Activated naive CD4-positive, alpha-beta T cell treated with anti-CD3 and anti-CD28 coated beads, Interleukin-2, amount 10 ng/mL, durations not matched to agents 7 days and 5 days (primary cell): ENCODE measurements at places on chromosomes 1 and 21.
A peak's percentile ranks its signal among the peaks of the same experiment; 100 is the strongest.

DNA sequence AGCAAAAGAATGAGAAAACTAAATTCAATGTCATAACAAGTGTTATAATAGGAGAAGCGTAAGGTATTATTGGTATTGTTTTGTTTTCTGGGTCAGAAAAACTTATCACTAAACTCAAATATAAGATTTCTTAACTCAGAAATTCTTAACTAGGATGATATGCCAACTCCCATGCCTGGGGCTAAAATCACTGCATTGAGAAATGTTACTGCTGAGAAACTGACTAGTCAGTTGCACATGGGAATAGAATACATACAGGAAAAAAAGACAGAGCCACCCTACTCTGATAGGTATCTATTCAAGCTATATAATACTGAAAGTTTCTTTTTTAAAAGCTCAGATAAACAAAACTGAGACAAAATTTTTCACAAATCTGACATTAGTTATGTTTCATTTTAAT lies 56.3 kb downstream of the PRPF38A start:
- H3K27ac ChIP-seq, result no peak overlapping the region
- no peaks in the 10 kb centered on the region for H3K4me1 ChIP-seq
- H3K27me3 ChIP-seq, result no peaks in the 10 kb centered on the region
- H3K36me3 ChIP-seq, result peaks cover 35% of the 10 kb centered on the region
- DNase-seq, result no peak

DNA sequence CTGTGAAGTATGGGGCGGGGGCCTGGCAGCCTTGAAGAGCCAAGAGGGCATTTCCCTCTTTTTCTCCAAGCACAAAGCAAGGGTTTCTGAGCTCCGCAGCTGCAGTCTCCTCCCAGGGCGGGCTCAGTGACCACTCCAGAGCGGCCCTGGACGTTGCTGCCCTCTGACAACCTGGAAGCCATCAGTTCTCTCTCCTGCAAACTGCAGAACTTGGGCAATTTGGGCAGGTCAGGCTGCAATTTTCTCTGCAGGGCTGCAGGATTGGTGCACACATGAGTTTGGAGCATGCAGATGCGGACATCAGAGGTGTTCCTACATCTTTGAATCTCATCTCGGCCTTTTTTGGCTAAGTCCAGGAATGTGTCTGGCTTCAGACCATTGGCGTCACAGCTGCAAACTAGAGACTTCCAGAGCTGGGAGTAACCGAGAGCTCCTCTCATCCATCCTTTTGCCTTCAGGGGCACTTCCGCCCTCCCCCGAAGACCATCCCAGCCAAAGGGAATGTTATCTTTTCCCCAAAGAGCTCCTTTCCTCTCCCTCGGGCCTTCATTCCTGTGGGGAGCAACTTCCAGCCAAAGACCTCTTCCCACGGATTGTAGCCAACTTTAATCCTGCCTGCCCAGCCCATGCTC lies 139.6 kb upstream of the WNT4 start:
- peak; percentile 14 for DNase-seq
- H3K27me3 ChIP-seq, result peaks cover 42% of the 10 kb centered on the region
- H3K4me3 ChIP-seq, result no peak overlapping the region
- no peaks in the 10 kb centered on the region for H3K4me1 ChIP-seq
- H3K36me3 ChIP-seq, result no peaks in the 10 kb centered on the region

- H3K27ac ChIP-seq, result no peak overlapping the region
- H3K4me3 ChIP-seq, result no peak overlapping the region
- no peaks in the 10 kb centered on the region for H3K36me3 ChIP-seq
- H3K27me3 ChIP-seq, result peaks cover 27% of the 10 kb centered on the region
- no peak for DNase-seq
- H3K4me1 ChIP-seq, result no peaks in the 10 kb centered on the region
Measured at GRCh38 chr1:115082949-115083348, 6.4 kb downstream of the TSPAN2 start.

DNA sequence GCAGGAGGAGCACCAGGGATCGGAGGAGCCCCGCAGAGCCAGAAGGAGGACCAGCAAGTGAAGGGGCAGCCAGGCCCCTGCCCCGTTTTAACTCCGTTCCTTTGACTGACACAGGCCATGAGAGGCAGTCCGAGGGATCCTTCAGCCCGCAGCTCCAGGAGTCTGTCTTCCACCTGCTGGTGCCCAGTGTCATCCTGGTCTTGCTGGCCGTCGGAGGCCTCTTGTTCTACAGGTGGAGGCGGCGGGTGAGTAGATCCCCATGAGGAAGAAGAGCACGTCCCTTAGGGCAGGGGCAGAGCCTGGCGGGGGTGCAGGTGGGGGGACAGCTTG lies 13.3 kb downstream of the CSF1 start:
- H3K4me1 ChIP-seq, result no peaks in the 10 kb centered on the region
- no peak overlapping the region for H3K27ac ChIP-seq
- no peak for DNase-seq
- H3K36me3 ChIP-seq, result peaks cover 57% of the 10 kb centered on the region
- no peaks in the 10 kb centered on the region for H3K27me3 ChIP-seq
- no peak overlapping the region for H3K4me3 ChIP-seq

DNA sequence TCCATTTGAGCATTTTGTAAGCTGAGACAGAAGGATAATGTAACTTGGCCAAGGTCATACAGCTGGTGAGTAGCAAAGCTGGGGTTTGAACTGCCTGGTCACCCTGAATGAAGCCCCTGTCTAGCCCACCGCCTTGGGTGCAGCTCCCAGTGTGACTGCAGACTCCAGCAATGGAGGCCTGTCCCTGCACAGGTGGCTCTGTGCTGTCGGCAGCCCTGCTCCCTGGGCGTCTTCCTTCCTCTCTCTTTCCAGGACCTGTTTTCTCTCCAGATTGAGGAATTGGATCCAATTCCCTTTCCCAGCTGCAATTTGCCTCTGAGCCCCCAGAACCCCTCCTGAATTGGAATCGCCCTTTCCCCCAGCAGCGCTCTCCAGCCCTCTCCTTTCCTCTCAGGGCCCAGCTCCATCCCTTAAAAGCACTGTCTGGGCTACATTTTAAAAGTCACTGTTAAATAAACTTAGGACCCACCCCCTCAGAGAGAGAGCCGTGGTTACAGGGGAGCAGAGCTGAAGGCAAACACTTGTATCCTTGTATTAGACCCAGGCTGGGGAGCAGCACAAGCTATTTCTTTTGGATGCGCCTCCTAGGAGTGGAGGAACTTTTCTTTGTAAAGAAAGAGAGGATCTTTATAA lies 161.4 kb upstream of the LMO4 start:
- peaks cover 10% of the 10 kb centered on the region for H3K27me3 ChIP-seq
- no peak overlapping the region for H3K4me3 ChIP-seq
- no peak for DNase-seq
- no peaks in the 10 kb centered on the region for H3K4me1 ChIP-seq
- H3K27ac ChIP-seq, result no peak overlapping the region
- H3K36me3 ChIP-seq, result no peaks in the 10 kb centered on the region

DNA sequence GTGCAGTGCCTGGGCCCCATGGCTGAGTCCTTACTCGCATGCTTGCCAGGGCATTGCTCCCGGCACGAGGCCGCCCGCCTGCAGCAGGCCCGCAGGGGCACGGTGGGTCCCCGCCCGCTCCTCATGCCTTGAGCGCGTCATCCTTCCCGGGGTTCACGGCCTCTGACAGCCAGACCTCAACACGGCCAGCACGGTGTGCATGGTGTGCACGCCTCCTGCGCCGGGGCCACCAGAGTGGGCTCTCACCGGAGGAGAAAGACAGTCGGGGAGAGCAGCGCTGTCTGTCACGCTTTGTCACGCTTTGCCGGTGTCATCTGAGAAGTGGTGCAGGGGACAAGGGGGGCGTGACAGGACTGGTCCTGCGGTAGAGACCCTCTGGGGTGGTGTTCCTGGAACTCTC lies 11.9 kb upstream of the COL18A1 start:
- H3K27ac ChIP-seq, result no peak overlapping the region
- no peaks in the 10 kb centered on the region for H3K36me3 ChIP-seq
- no peak overlapping the region for H3K4me3 ChIP-seq
- DNase-seq, result no peak
- H3K27me3 ChIP-seq, result peaks cover 29% of the 10 kb centered on the region
- H3K4me1 ChIP-seq, result no peaks in the 10 kb centered on the region

DNA sequence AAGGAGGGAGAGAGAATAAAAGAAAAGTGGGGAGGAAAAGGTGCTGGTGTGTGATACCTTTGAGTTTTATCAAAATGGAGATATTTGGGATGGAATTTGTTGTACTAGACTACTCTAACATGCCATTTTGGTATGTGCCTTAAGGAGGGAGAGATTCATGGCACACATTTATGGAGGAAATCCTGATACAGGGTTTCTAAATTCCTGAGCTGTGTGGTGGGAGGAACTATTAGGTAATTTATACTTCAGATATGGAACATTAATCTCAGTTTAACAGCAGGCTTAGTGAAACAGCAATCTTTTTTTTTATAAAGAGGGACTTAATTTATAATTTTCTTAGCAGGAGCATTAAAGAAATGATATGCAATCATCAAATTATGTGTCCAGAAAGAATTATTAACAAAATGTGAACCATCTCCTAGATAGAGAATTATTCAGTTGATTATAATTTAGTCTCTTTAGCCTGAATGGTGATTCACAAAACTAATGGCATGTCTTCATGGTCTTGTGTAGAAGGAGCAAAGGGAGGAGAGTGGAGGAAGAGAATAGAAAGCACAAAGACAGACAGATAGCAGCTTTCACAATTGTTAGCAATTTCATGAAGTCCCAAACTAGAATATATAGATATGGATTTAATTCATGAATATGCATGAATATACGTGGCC lies 301.6 kb downstream of the HLX start:
- H3K27me3 ChIP-seq, result no peaks in the 10 kb centered on the region
- H3K4me1 ChIP-seq, result no peaks in the 10 kb centered on the region
- no peaks in the 10 kb centered on the region for H3K36me3 ChIP-seq
- H3K27ac ChIP-seq, result no peak overlapping the region
- no peak overlapping the region for H3K4me3 ChIP-seq
- DNase-seq, result no peak

DNA sequence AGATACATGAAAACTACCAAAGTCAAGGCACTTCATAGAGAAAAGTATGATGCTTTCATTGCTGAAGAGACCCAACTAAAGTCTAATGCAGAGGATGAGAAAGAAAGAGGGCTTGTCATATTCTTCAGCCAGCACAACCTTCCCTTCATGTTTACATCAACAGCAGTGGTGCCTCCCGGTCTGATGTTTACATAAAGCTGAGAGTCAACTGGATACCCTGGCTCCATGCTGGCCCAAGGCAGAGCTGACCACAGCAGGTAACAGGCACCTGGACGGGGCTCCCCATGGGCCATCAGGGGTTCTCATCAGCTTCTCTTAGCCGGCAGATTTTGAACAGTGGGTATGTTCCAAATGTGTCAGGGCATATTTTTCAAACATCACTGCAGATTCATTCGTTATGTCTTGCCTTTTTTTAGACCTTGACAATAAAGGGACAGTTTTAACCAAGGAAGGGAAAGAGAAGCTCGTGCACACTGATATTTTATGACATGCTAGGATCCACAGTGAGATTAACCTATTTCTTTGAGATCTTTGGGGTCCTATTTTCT lies 117.1 kb downstream of the NRIP1 start:
- H3K4me3 ChIP-seq, result no peak overlapping the region
- no peak for DNase-seq
- H3K36me3 ChIP-seq, result no peaks in the 10 kb centered on the region
- no peaks in the 10 kb centered on the region for H3K4me1 ChIP-seq
- no peaks in the 10 kb centered on the region for H3K27me3 ChIP-seq

GRCh38 chr1:208185801-208186231 lies 58.4 kb downstream of the PLXNA2 start:
- peaks cover 6% of the 10 kb centered on the region for H3K4me1 ChIP-seq
- H3K36me3 ChIP-seq, result no peaks in the 10 kb centered on the region
- no peak for DNase-seq
- peaks cover 43% of the 10 kb centered on the region for H3K27me3 ChIP-seq
- H3K27ac ChIP-seq, result no peak overlapping the region
- no peak overlapping the region for H3K4me3 ChIP-seq
